Stimulated activated CD8-positive, alpha-beta memory T cell treated with anti-CD3 and anti-CD28 coated beads, Interleukin-7, amount 100 ng/mL, for 24 hours (primary cell): ENCODE measurements at places on chromosomes 6 and 20.

DNA sequence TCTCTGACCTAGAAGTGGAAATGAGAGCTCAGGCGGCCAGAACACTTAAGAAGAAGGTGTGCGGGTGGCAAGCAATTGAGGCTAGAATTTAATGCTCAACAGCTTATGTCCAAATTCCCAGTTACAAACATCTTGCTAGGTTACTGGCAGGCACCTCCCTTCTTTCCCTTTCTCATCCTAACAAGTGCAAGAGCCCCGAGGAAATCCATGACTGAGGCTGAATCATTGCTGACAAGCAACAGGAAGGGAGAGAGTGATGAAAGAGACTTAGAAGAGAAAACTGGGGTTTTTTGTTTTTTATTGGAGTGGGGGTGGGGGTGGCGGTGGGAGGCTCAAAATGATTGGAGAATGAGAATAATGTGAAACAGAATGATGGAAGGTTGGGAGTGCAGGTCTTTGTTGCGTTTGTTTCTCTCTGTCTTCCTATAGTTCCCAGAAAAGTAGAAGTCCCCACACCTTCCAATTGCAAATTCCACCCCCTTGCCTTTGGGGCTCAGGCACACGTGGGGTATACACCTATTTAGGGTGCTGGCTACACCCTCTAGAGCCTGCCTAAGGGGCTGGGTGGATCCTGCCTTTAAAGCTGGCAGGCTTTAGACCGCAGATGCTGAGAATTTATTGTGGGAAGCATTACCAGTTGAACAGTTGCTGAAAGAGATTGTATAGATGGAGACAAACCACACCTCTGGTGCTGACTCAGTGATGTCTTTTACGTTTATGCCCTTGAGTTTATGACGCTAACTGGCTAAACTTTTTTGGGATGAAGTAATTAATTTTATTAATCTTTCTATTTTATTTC is 1.4 kb downstream of the FAM83B start:
- DNase-seq, result no peak

- no peak for DNase-seq
These were observed 46.0 kb downstream of the DSTN start for GRCh38 chr20:17615645-17616479.

- DNase-seq, result no peak
These were observed 60.3 kb downstream of the VTA1 start for GRCh38 chr6:142207265-142207877.

- no peak for DNase-seq
These were observed 4.5 kb downstream of the RPS21 start for GRCh38 chr20:62391165-62392076.

DNA sequence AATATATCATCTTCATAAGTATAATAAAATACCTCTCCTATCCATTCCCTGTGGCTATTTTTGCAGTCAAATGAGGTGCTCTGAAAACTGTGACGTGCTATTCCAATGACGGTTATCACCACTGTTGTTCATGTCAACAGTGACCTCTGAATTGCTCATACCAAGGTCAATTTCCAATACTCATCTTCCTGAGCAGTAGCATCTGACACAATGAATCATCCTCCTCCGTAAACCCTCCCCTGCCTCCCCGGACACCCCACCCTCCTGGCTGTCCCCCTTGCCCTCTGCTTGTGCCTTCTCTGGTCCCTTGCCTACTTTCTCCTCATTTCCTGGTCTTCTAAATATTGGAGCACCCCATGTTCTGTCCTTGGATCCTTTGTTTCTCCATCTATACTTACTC is 77.7 kb upstream of the SLC22A23 start:
- no peak for DNase-seq

GRCh38 chr6:99295276-99295675 is 54.2 kb downstream of the FAXC start:
- DNase-seq, result no peak

- DNase-seq, result no peak
These were observed 734 bp upstream of the OGFRL1 start for GRCh38 chr6:71287926-71288227.

DNA sequence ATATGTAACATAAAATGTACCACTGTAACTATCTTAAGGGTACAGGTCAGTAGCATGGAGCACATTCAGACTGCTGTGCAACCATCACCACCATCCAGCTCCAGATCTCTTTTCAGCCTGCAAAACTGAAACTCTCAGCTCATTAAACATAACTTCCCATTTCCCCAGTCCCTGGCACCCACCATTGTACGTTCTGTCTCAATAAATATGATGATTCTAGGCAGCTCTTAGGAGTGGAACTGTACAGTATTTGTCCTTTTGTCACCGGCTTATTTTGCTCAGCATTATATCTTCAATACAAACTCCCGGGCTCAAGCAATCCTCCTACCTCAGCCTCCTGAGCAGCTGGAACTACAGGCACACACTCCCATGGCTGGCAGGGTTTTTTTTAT is 1.5 kb downstream of the ZC3H12D start:
- no peak for DNase-seq

DNA sequence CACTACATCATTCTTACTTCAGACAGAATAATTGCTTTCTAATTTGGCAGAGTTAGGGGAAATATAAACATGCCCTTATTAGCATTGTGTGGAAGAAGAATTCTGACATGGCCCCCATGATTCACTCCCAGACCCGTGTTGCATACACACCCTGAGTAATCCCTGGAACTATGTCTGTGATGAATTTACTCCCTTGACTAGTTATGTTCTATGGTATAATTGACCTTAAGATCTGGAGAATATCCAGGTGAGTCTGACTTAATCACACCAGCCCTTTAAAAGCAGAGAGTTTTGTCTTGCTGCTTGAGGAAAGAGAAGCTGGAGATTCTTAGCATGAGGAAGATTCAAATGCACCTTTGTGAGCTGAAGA is 262.9 kb downstream of the SOX4 start:
- no peak for DNase-seq

- DNase-seq, result no peak
These were observed 109.9 kb downstream of the RIN2 start for GRCh38 chr20:19867940-19868371.

DNA sequence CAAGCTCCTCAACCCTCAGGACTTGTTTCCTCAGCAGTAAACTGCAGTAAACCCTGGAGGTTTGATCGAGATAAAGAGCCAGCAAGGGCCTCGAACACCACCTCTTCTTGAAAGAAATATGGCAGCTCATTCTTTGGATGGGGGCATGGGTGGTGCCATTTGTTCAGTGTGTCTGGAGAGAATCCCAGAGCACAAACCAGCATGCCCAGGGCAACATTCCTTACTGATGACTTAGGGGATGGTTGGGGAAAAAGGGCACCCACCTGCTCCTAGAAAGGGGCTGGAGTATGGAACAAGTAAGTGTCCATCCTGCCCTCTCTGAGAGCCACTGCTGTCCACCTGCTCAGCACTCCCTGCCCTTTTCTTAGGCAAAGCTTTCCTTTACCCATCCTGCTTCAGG is 31.3 kb upstream of the ZFAND3 start:
- DNase-seq, result no peak

DNA sequence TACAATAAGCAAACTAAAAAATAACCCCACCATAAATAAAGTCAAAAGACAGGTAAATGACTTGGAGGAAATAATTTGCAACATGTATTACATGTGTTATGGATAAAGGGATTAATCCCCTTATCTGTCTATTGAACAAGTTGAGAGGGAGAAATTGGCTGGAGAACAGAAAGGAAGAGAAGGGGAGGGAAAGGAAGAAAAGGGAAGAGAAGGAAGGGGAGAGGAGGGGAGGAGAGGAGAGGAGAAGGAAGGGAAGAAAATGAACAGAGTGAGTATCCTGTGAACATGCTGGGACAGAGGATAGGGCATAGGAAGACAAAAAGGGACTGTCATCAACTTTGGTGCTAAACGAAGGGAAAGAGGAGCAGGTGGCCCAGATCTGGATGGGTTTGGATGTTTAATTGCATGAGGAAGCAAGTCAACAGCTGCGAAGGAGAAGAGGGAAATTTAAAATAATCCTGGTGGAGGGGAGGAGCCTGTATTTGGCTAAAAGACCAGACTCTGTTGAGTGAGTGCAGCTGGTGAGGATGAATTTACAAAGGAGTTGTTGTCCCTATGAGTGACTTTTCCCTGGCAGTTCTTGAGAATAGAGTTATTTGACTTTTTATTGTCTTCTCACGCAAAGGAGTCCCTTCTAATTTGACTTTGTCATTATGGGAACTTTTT is 14.2 kb upstream of the SHLD1 start:
- DNase-seq, result no peak

GRCh38 chr6:79872986-79873385 is 74.4 kb downstream of the ELOVL4 start:
- no peak for DNase-seq

DNA sequence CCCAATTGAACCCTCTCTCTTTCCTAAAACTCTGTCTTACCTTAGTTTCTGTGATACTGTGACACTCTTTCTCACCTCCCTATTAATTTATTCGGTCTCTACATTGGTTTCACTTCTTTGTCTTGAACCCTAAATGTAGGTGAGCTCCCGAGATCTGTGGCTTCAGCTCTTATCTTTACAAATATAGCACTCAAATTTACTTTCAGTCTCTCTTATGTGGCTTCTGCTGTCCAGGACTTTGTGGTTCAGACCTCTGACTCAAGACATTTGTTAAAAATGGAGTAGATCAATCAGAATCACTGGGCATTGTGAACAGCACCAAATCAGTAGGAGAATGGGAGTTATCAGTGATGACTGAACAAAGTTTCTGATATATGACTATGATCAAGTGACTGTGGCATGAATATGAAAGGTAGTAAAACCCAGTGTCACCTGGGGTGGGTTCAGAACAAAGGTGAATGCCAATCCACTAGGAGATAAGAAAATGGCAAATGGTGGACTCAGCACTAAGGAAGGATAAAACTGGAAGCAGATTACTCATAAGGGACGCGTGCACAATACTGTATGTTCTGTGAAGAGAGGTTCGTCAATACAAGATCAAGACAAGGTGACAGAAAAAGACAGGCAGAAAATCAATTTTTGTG is 27.2 kb downstream of the IL17F start:
- DNase-seq, result no peak

- DNase-seq, result no peak
These were observed 4.1 kb upstream of the PHACTR2 start for GRCh38 chr6:143673669-143674068.

- DNase-seq, result no peak
These were observed 205.0 kb upstream of the KCNQ5 start for GRCh38 chr6:72416744-72417465.

DNA sequence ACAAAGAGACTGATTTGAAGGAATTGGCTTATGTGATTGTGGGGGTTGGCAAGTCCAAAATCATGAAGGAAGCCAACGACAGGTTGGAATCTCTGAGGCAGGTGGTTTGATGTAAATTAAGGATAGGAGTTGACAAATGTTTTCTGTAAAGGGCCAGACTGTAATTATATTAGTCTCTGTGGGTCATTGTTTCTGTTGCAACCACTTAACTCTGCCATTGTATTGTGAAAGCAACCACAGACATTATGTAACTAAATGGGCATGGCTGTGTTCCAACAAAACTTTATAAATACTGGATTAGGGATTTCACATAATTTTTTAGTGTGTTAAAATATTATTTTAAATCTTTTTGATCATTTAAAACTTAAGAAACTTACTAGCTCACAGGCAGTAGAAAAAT is 199.2 kb upstream of the MYLIP start:
- DNase-seq, result no peak

- no peak for DNase-seq
These were observed 105.3 kb upstream of the KCNG1 start for GRCh38 chr20:51128198-51128597.

DNA sequence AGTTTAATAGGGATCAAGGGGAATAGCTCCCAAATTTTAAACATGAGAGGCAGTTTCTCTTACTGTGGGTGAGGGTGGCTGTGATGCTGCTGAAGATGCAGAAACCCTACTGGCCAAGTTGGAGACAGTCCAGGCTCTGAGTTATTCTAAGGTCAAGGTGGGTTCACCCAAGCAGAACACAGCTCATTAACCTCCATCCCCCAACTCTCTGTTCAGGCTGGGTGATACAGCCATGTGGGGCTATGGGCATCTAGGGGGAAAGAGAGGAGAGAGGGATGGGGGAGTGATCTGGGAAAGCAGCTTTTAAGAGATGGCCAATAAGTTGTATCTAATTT is 18.9 kb upstream of the TRAM2 start:
- no peak for DNase-seq

GRCh38 chr6:50837589-50838445 is 19.1 kb downstream of the TFAP2B start:
- DNase-seq, result no peak

- no peak for DNase-seq
These were observed 151.0 kb upstream of the SMLR1 start for GRCh38 chr6:130676077-130676772.

GRCh38 chr6:2249126-2249525 is 3.7 kb upstream of the GMDS start:
- no peak for DNase-seq

- DNase-seq, result no peak
These were observed 15.9 kb upstream of the TENT5A start for GRCh38 chr6:81768150-81768942.

- DNase-seq, result no peak
These were observed 43.9 kb upstream of the GJE1 start for GRCh38 chr6:142088858-142089216.

DNA sequence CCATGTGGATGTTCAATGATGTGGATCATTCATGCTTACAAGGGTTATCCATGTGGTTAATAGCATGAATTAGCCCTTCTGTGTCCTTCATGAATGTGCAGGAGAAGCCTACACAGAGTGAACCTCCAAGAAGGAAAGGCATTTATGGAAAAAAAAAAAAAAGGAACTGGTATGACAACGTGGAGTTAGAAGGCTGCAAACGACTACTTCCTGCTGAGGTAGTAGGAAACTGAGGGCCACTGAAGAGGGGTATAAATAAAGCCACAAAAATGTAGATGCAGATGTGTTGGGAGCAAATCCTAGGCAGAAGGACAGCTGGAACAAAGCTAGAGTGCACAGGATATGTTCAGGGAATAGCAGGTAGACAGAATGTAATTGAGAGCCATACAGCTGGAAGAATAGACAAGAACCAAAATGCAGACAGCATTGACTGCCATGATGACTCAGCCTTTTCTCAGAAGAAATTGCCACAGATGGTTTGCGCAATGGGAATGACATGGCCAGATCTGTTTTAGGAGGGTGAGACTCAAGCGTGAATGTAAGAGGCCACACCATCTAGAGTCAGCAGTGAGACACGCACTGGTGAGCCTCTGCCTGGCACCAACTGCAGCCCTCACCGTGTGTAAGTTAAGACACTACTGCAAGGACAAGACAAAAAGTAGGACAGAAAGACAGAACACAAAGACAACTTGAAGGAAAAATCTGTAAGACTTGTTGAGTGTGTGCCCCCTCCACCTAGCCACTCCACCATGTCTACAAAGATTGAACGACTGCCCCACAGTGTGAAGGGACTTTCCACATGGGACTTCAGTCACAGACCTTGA is 79.8 kb downstream of the KIF13A start:
- DNase-seq, result no peak

GRCh38 chr6:131989036-131989435 is 37.9 kb upstream of the CCN2 start:
- DNase-seq, result no peak

GRCh38 chr6:160121981-160122380 is 366 bp downstream of the SLC22A1 start:
- no peak for DNase-seq

DNA sequence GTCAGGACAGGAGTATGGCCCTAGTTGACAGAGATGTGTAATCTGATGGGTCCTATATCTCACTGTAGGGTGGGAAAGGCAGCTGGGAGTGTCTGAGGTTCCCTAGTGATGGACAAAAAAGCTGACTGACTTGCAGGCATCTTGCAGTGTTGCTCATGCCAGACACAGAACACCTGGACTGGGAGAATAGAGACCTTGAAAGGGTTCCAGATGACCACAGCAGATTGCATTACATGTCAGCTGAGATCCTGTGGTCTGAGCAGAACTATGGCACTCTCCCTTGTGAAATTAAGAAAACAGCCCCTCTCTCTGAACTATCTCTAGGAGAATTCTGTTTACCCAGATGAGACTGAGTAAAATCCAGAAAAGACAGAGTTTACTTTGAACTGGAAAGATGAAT is 212.6 kb upstream of the MAN1A1 start:
- no peak for DNase-seq
